ENCODE measurements at places on chromosomes 16 and 17.

- DNase-seq, result no peak
Measured at GRCh38 chr16:280005-280460, 358 bp upstream of the ARHGDIG start.

DNA sequence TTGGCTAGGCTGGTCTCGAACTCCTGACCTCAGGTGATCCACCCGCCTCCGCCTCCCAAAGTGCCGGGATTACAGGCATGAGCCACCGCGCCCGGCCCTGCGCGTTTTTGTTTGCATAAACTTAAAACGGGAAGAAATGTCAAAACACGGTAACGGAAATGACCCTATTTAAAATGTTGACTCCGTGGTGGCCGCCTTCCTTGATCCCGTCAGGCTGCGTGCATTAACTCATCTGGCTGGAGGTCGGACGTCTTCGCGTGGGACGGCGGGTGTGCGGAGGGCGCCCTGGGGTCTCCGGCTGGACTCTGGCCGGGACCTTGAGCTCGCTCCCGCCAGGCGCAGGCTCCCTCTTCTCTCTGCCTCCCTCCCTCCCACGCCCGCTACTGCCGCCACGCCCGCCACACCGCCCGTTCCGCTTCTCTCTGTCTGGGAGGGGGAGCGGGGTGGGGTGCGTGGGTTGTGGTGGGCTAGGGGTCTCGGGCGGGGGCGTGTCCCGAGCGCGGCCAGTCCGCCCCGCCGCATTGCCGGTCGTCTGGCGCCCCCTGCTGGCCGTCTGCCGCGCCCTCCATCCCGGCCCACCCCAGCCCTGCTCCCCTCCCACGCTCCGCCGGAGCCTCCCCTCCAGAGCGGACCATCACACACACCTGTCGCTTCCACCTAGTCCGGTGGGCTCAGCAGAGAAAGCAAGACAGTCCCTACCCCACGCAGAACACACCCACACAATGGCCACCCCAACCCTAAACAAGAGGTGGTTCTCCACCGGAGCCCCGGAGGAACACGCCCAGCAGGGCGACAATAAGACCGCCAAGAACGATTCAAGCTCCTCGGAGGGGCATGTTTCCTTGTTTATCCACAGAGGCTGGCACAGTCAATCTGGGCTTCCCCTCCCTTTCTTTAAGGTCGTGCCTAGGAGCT lies 1.2 kb upstream of the CCDC42 start:
- peak; percentile 81 for DNase-seq

DNA sequence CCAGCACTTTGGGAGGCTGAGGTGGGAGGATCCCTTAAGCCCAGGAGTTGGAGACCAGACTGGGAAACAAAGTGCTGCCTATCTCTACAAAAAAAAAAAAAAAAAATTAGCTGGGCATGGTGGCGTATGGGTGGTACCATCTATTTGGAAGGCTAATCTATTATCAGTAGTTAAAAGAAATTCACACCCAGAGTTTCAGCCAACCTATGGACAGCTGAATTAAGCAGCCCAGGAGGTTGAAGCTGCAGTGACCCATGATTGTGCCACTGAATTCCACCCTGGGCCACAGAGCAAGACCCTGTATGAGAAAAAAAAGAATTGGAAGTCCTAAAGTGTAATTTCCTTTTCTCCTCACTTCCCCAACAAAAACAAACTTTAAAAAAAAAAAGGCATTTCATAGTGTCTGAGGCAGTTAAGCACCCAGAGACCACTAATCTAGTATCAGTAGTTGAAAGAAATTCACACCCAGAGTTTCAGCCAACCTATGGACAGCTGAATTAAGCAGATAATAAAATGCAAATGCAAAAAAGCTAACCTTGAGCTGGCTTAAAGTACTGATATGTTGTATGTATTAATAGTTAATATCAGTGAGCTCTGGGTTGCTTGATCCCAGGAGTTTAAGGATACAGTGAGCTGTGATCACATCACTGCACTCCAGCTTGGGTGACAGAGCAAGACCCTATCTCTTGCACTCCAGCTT lies 18.1 kb downstream of the CLTC start:
- no peak for DNase-seq

DNA sequence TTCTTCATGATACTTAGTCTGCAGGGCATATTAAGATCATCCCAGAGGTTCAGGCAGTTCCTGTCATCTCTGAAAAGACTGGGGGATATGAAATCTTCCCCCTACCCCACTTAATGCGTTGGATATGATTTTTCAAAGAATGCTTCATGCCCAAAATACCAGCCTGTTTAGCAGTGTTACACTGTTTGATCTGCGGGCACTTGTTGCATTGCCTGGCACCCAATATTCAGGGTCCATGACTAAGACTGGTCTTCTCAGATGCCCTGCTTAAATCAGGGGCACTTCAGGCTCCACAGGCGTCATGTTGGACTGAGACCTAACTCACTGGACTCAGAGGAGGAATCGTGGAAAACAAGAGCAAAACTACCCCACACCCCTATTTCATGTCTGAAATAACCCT lies 6.4 kb upstream of the RASL10B start:
- DNase-seq, result no peak

DNA sequence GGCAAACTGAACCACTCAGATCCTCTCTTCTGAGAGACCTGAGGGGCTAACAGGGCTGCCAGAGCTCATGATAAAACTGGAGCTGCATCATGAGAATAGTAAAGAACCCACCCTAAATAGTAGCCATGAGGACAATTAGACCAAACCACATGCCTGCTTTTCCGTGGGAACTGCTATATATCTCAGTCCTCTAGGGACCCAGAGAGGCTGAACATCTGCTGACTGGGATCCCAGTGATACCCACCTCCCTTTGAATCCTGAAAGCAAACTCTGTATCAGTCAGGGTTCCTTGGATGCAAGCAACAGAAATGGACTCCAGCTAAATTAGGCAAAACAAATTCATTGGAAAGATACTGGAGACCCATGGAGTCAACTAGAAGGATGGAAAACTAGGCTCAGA lies 6.5 kb downstream of the MT1X start:
- DNase-seq, result no peak

DNA sequence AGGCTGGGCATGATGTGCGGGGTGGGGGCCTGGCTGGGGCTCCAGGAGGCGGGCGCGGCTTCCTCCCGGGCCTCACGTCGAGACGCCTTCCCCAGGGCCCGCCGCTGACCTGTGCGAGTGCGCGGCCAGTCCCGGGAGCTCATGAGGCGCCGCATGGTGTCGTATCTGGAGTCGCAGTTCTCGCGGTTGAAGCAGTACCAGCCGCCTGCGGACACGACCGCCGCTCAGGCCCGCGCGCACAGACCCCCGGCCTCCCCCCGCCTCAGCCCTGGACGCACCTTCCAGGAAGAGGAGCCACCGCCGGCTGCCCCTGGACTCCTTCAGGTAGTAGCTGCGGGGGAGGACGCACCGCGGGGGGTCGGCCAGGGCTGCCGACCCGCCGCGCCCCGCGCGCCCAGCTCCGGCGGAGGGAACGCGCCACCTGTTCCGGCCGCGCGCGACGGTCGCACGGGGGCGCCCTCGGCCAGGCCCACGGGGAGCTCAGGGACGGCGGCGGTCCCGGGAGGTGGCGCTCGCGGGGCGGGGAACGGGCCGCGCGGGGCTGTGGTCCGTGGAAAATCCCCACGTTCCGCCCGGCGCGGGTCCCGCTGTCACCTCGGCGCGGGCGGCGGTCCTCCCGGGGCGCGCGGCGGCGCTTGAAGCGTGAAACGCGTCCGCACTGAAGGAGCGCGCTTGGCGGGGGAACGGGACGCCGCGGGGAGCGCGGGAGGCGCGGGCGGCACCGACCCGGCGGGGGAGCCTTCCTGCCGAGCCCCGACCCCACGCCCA lies 1.4 kb downstream of the NOTUM start:
- peak; percentile 83 for DNase-seq

GRCh38 chr17:6526362-6527152 lies 29.8 kb downstream of the PITPNM3 start:
- DNase-seq, result no peak

DNA sequence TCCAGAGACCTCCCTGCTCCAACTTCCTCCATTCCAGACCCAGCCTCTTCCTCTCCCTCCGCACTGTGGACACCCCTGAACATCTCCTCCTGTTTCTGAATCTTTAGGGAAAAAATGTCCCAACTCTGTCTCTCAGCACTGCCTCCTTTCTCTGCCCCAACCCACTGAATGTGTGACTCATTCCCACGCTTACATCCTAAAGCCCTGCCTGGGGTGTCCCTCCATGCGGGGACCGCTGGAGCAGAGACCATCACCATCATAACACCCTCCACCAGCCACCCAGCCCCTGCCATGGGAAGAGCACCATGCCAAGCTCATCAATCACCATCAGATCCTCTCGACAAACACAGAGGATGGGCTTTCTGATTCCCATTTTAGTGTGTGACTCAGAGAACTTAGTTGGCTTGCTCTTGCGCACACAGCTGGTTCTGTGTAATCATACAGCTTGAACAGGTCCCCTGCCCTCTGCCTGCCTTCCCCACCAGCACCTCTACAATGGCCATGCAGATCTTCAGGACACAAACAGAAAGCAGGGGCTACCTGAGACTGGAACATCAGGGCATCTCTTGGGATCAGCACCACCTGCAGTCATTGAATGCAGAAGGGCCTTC lies 10.7 kb downstream of the RPRML start:
- no peak for DNase-seq

DNA sequence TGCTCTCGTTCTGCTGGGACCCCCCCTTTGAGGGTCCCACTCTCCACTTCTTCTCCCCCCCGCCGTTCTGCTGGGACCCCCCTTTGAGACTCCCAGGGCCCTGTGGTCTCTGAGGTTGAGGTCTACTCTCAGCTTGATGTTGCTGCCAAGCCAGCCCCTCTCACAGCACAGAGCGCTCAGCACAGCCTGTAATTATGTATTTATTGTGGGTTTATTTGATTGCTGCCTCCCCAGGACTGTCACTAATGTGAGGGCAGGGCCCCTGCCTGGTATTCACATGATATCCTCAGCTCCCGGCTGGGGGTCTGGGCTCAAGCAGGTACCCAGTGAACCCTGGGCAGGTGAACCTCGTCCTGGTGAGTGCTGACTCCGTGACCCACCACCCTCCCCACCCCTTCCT lies 35.4 kb downstream of the ACTG1 start:
- no peak for DNase-seq

DNA sequence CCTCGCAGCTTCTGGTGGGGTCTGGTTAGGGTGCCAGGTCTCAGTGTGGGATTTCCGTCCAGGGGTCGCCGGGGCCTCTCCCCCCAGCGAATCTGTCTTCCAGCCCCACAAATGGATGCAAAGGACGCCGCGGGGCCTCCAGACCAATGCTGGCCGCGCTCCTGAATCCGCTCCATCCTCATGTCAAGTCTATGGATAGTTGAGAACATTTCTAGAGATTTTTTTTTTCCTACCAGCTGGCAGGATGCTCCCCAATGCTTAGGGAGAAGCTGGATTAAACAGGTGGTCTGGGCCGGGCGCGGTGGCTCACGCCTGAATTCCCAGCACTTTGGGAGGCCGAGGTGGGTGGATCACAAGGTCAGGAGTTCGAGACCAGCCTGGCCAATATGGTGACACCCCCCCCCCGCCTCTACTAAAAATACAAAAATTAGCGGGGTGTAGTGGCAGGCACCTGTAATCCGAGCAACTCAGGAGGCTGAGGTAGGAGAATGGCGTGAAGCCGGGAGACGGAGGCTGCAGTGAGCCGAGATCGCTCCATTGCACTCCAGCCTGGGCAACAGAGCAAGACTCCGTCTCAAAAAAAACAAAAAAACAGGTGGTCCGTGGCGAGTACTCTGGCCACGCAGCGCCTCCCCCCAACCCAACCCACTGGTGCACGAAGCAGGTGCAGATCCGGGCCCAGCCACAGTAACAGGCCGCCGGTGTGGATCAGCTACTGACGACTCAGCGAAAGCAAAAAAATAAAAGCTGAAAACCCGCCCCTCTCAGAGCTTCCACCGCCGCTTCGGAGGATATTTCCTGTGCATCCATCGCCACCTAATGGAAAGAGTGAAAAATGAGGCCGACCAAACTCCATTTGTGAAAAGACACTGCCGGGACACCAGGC lies 1.1 kb upstream of the NXN start:
- DNase-seq, result peak; percentile 70

- no peak for DNase-seq
Measured at GRCh38 chr17:49980703-49981197, 11.8 kb downstream of the DLX4 start.

GRCh38 chr17:49252148-49252695 lies 21.6 kb upstream of the PHOSPHO1 start:
- no peak for DNase-seq

DNA sequence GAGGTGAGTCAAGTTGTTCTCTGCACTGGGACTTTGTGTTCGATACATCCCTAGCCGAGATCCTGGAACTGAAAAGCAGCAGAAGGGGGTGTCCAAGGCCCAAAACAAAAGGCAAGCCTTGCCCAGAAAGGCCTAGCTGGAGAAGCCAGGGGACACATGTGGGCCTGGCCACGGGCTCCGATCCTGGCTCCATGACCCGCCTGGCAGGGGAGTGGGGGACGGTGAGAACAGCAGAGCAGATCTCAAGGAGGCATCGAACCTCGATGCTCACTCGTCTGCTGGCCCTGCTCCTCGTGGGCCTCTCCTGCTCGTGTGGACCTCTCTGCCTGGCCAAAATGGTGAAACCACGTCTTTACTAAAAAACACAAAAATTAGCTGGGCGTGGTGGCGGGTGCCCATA lies 8.9 kb downstream of the CCNF start:
- DNase-seq, result no peak

DNA sequence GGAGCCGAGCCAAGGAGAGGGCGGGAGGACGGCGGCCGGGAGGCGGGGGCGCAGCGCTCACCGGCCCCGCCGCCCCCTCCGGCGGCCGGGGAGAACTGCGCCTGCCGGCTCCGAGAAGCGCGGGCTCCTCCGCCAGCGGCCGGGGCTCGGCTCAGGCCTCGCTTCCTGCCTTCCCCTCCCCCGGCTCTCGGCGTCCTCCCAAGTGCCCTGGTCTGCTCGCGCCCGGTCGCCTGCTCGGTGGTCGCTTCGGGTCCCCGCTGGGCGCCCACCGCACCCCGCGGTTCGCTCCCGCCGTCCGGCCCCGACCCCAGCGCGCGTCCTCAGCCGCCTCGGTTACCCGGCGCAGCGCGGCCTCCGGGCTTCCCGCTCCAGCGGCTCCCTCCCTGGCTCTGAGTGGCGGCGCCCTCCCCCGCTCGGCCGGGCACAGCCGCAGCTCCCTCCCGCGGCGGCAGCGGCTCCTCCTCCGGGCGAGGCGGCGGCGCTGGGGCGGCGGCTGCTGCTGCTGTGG lies 313 bp downstream of the UBTF start:
- DNase-seq, result peak; percentile 88

- no peak for DNase-seq
Measured at GRCh38 chr17:35423761-35424160, 8.5 kb downstream of the SLFN12 start.

DNA sequence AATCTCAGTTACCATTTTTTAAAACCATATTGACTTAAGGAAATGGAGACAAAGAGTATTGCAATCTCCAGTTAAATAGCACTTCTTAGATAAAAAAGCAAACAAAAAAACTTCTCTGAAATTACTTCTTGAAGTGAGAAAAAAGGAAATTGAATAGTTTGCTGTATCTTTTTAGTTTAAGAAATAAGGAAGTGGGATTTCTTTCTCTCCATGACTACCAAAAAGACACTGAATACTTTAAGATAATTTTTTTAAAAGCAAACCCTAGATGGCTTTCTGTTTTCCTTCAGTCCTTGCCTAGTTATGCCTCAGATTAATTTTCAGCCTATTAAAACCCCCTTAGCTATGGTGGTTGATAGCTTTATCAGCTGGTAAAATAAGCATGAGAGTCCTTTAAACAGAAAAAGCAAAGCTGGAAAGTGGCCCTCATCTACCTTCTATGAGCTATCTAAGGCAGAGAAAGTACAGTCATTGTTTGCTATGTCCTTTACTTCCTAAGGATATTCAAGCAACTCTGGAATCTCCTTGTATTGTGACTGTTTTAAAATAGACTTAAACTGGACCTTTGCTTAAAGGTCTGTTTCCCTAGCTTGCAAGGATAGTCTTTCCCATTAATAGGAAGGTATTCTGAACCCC lies 28.6 kb downstream of the TPPP3 start:
- no peak for DNase-seq

All from urothelium cell line (cell line).